ENCODE measurements at places on chromosomes 2 and 18. TPM values are rescaled to one million over a fixed set of nuclear protein-coding genes. Genes with fewer than 3 reads are reported as not detected.

CYRIA gene
- total RNA-seq = 4.9 TPM

HDHD2 gene
- total RNA-seq = 13.6 TPM

CEP192 gene
- total RNA-seq = 7.6 TPM

UGT1A7 gene
- not detected for total RNA-seq

GDF7 gene
- total RNA-seq = 0.02 TPM

DSG1 gene
- not detected for total RNA-seq

ZNF804A gene
- not detected for total RNA-seq

GRCh38 chr2:10897956-10898355, 13.8 kb upstream of the KCNF1 start:
- no peak for DNase-seq

DNA sequence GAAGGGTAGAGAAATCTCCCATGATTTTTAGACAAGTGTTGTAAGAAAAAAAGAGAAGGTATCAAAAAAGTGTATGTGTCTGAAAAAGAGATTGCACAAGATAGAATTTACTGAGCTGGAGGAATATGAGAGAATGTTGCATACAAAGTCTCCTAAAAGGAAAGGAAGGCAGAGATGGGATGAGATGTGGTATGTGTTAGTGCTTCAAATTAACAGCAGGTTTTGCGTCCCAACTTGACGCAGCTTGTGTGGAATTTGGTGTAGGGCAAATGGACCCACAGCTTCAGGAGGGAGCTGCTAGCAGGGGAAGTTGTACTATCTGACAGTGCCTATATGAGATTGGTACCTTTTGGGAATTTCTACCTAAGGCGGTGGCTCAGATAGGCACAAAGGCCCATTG, 9.0 kb upstream of the RASGRP3 start:
- DNase-seq = no peak

- no peak for DNase-seq
These were observed 281.4 kb downstream of the CCDC178 start for GRCh38 chr18:33159151-33159550.

GRCh38 chr2:189595417-189595816, 14.8 kb upstream of the SLC40A1 start:
- DNase-seq = no peak

- DNase-seq = no peak
These were observed 97.1 kb upstream of the CELF4 start for GRCh38 chr18:37662546-37663339.

DNA sequence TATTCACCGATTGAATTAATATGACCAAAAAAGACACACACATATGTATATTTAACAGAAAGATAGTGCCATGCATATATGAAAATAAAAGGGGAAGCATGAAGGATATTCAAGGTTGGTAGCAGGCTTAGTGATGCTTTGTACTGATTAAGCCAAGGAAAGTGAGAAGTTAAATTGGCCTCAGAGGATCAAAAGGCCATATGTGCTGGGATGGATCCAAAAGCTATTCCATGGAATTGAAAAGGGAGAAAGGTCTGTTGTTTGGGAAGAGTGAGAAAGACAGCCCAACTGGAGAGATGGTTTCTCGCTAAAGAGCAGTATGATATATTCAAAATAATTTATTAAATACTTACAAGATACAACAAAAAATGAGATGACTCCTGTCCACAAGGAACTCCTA, 65.9 kb downstream of the INSIG2 start:
- no peak for DNase-seq

DNA sequence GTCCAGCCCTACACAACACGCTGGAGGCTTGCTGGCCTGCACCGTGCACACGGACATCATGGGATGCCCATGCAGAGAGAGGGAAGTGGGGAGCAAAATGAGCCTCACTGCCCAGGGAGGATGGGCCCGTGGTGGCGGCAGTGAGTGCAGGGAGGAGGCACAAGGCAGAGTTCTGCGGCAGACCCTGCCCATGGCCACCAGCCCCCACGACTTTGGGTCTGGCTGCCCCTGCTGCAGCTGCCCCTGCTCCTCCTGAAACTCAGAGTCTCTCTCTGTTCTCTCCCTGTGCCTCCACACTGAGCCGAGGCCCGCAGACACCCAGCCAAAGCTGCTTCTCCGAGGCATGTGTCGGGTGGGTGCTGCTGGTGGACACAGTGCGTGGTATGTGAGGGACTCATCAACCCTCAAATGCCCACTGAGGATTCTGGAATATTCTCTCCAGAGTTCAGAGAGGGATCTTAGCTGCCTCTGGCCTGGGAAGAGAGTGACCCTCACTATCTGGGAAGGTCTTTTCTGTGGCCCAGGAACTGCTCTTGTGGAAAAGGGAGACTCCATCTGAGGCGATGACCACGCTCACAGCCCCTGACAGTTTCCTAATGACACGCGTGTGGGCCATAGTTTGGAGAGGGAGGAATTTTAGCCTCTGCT, 45.1 kb upstream of the HPCAL1 start:
- no peak for DNase-seq

- no peak for DNase-seq
These were observed 34.6 kb downstream of the RTP5 start for GRCh38 chr2:241904011-241904718.

DNA sequence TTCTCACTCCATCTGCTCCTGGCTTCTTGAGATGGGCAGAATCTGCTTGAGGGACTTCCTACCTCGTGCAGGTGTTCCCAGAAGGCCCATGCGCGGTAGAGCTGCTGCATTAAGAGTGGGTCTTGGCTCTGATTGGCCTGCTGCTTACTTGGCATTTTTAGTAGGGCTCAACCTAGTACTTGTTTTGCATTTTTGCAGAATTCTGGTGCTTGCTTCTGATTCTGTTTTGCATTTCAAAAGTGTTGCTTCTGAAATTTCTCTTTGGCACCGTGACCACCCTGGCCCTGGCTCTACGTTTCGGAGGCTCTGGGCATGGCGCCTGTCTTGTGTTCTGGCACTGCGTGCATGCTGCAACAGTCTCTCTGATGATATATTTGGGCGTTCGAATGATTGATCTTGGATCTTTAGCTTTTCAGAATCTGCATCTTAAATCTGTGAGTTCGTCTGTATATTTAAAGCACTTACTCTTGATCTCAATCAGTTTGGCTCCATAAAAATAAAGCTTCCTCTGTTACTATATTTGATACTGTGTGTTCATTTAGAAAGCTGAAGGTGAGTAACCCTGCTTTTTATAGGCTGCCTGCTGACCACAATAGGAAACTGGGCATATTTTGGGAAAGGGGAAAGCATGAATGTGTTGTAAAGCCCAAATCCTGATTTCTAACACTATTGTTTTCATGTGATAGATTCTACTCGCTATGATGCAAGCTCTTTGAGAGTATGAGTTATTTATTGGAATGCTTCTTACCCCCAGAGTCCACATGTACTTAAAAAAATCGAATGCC, 22.2 kb downstream of the EFR3B start:
- DNase-seq = no peak

- DNase-seq = no peak
These were observed 671.0 kb upstream of the SOX11 start for GRCh38 chr2:5021136-5021535.

DNA sequence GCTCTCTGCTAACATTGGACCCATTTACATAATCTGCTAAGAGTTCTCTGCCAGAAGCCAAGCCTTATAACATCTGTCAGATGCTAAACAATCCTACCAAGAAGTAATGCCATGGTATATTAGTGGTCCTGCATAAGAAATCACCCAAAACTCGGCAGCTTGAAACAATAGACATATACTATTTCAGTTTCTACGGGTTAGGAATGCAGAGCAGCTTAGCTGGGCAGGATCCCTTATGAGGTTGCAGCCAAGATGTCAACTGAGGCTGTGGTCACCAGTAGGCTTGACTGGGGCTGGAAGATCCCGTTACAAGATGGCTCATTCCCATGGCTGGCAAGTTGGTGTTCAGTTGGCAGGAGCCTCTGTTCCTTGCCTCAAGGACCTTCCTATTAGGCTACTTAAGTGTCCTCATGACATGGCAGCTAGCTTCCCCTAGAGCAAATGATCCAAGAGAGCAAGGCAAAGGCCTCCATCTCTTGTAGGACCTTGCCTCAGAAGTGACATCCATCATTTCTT, 25.1 kb upstream of the SOS1 start:
- peak; percentile 88 for DNase-seq

DNA sequence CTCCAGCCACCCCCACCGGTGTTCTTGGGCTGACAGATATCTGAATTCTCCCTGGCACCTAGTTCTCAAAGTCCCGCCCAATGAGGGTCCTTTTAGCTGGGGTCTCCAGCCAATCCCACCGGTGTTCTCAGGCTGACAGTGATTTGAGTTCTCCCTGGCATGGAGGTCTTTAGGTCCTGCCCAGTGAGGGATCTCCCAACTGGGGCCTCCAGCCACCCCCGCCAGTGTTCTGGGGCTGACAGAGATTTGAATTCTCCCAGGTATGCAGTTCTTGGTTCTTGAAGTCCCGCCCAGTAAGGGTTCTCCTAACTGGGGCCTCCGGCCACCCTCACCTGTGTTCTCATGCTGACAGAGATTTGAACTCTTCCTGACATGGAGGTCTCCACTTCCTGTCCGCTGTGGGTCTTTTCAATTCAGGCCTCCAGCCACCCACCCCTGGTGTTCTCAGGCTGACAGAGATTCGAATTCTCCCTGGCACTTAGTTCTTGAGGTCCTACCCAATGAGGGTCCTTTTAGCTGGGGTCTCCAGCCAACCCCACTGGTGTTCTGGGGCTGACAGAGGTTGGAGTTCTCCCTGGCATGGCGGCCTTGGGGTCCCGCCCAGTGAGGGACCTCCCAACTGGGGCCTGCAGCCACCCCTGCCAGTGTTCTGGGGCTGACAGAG, 154.6 kb downstream of the ANKRD36 start:
- no peak for DNase-seq

GRCh38 chr2:23069923-23070322, 315.1 kb upstream of the KLHL29 start:
- no peak for DNase-seq

GRCh38 chr2:227407591-227408151, 19.9 kb upstream of the SCYGR1 start:
- DNase-seq = peak; percentile 56

DNA sequence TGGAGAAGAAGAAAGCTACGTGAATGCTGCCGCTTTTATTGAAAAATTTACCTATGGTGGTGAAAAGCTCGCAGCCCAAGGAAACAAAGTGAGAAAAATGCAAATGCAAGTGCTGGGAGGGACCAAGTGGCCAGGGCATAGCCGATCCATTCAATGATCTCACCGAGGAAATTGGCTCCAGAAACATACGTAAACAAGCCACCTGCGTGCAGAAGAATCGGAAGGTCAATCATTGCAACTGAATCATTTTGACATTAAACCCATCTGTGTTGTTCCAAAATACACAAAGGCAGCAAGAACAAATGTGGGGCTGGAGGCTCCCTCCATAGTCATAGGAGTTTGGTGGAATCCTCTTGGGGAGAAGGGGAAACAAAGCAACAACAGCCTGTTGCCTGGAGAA, 51.5 kb downstream of the SRD5A2 start:
- DNase-seq = no peak

DNA sequence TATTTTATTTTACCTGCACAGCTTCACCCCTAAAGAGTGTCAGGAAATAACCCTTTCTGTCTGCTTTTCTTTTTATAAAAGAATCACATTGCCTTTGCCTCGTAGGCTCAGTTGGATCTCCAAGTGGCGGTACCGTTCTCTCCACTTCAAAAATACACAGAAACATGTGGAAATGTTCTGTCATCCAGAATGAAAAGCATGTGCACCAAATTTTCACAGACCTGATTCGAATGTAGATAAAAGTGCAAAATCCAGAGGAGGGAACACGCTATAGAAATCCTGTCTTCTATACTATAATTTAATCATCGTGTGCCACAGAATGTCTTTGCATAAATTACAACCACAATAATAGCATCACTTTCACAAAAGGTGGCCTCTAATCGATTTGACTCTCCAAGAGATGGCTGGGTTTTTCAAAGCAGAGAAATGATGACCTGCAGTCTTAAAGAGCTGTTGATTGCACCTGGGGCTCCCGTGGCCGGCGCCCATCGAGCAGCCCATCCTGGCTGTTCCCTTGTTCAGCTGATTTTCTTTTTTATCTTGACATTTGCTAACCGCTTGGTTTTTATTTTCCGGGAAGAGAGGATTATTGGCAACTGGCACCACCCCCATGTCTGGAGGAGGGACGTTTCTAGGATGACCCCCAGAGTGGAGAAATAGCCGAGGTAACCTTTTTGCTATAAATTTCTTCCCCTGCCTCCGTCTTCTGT, 290.2 kb downstream of the SOX11 start:
- DNase-seq = no peak

DNA sequence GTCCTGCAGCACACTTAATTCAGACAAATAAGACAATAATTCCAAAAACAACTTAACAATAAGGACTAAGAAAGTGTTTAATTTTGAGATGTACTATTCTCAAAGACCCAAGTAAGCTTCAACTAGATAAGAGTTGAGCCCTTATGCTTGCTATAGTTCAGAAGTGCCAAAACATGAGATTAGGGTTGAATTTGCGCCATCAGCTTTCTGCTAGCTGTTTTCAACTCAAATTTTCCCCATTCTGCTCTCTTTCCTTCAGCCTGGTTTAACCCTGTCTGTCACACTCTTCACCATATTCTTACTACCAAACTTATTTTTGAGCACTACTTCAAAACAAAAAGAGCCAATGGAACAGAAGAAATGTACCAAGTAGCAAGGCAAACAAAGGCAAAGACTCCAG, 4.1 kb downstream of the NFE2L2 start:
- DNase-seq = no peak

DNA sequence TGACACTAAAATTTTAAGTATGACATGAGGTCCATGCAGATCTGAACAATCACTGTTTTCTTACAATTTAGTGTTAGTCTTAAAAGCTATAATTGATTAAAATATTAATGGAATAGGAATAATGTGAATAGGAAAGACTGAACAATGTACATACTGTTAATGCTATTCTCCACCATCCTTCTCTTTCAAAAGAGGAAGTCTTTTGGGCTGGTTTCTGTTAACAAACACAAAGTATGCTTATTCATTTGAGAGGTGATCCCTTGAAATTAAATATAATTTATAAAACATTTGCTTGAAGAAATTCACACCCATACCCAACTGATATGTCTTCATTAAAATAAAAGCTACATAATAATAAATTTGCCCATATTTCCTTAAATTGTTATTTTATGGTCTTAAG, 2.3 kb downstream of the STPG4 start:
- no peak for DNase-seq

GRCh38 chr2:197097578-197098366, 171.3 kb upstream of the PGAP1 start:
- DNase-seq = no peak

- no peak for DNase-seq
These were observed 382.7 kb upstream of the KLHL29 start for GRCh38 chr2:23002234-23002633.

- no peak for DNase-seq
These were observed 73.4 kb upstream of the NDUFV2 start for GRCh38 chr18:9029131-9029530.

DNA sequence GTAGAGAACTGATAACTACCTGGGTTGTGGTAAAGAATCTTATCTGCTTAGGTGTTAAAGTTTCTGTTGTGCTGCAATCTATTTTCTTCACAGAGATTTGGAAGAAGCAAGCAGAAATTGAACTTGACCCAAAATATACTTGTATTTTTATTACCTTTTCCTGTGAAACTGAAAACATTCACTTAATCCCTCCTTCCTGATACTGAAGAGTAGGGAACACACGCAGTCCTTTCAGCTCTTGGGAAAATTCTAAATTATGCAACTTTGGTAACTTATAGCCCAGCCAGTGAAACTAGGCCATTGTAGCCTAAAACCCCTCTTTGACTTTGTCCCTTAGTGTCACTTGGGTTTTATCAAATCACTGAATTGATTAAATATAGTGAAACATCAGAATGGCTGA, 128.4 kb upstream of the MEIS1 start:
- no peak for DNase-seq
